ENCODE measurements at places on chromosomes 3 and 15.
A peak's percentile ranks its signal among the peaks of the same experiment; 100 is the strongest.

GRCh38 chr3:108487439-108487838 lies 23.0 kb downstream of the MYH15 start:
- DNase-seq = no peak

GRCh38 chr3:170465955-170466354 lies 47.3 kb downstream of the CLDN11 start:
- DNase-seq = peak; percentile 78

GRCh38 chr3:122628567-122628966 lies 51.1 kb downstream of the PARP15 start:
- no peak for DNase-seq

GRCh38 chr3:39186692-39187151 lies 5.7 kb downstream of the XIRP1 start:
- no peak for DNase-seq

DNA sequence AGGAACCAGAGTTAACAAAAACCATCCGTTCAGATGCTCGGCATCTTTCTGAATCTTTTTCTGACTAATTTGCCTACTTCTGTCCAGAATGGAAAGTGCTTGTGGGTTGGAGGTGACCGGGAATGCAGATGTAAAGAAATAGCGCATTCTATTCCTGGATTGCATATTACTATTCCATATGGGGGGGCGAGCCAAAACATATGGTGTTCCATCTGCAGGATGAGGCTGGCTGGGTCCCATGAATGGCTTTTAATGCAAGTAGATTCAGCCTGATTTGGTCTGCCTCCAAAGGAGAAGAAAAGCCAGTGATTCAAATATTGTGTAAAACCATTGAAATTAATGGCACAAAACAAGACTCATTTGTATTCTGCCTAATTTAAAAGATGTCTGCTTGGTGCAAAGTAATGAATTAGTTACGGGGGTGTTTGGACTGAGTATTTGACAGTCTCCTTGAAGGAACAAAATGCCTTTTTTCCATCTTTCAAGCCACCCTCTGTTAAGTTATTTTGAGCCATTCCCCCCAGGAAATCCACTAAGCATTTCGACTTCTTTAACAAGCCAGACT lies 99.0 kb downstream of the ST8SIA2 start:
- DNase-seq = no peak

GRCh38 chr3:41482134-41482533 lies 282.8 kb downstream of the CTNNB1 start:
- no peak for DNase-seq

DNA sequence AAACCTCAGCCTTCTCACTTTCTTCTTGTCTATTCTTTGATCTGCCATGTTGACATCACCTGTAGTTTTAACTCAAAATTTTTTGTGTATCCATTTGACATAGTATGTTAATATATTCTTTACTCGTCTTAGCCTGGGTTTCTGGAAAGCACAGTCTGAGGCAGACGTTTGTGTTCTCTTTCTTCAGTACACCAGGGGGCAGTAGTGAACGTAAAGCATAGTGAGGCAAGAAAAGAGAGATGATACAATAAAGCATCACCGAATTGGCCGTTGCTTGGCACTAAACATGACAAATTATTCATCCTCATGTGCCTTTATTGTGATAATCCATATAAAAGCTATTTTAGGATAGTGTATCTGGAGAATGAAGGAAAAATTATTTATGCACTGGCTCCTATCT lies 141.0 kb upstream of the MYRIP start:
- DNase-seq = peak; percentile 16

DNA sequence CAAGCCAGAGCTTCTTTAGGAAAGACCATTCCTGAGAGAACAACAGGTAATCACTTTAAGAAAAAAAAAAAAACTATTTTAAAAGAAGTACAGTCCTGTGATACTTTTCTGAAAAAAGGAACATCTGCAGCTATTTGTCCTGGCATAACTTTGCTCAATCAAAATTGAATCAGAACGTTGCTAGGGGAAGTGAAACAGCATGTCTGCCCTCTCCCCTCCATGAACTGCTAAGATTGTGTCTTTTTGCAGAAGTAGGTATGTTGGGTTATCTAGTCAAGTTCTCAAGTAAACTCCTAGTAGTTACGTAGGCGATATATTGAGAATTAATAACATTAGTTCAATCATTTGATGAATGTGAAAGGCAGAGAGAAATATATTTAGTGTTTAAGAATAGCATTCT lies 1013.3 kb downstream of the TUSC7 start:
- DNase-seq = no peak

GRCh38 chr3:127218454-127218922 lies 25.6 kb downstream of the PRR23E start:
- DNase-seq = no peak

DNA sequence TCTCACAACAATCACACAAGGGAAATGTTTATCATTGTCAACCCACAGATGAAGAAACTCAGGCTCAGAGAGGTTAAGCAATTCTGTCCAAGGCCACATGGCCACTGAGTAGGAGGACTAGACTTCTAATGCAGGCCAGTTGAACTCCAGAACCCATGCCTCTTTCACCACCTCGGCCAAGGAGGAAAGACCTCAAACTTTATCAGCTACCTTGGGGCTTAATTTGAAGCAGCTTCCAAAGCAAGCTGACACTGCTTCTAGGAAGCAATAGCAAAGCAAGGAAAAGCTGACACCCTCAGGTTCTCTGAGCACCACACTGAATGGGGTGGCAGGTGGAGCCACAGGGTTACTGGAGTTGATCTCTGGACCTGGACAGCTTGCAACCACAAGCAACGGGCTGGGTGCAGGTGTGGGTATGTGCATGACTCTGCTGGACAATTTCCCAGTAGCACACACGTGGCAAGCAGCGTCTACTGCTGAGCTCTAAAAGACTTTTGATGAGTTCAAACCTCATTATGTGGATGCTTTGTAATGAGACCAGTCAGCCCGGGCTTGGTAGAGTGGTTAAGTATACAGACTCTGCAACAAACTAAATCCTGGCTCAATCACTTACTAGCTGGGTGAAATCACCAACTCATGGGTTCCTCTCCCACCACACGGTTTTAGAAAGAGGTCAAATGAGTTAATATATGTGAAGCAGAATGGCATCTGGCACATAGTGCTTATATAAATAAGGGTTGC lies 23.1 kb downstream of the CCNL1 start:
- no peak for DNase-seq

GRCh38 chr15:63367390-63367789 lies 14.3 kb downstream of the CA12 start:
- DNase-seq = no peak

GRCh38 chr3:101070799-101071121 lies 77.5 kb upstream of the ABI3BP start:
- DNase-seq = no peak

- DNase-seq = no peak
Measured at GRCh38 chr3:165742351-165742750, 94.9 kb downstream of the BCHE start.

- no peak for DNase-seq
Measured at GRCh38 chr3:57065588-57065987, 5.1 kb downstream of the SPATA12 start.

DNA sequence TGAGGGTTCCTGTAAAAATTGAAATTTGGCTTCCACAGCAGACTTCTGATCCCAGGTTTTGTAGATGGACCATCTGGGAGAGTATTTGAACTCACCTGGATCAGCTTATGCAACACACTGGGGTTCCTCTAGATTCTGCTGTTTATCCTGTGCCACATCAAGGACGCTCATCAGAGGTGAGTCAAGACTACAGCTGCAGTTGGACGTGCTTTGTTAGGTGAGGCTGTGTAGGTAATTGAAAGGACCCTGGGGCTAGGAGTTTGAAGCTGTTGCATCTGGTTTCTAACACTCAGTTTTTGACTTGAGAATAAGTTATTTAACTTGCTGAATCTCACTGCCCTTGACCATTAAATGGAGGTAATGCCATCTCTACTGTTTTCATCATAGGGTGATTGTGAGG lies 394.2 kb downstream of the EDEM1 start:
- DNase-seq = no peak

DNA sequence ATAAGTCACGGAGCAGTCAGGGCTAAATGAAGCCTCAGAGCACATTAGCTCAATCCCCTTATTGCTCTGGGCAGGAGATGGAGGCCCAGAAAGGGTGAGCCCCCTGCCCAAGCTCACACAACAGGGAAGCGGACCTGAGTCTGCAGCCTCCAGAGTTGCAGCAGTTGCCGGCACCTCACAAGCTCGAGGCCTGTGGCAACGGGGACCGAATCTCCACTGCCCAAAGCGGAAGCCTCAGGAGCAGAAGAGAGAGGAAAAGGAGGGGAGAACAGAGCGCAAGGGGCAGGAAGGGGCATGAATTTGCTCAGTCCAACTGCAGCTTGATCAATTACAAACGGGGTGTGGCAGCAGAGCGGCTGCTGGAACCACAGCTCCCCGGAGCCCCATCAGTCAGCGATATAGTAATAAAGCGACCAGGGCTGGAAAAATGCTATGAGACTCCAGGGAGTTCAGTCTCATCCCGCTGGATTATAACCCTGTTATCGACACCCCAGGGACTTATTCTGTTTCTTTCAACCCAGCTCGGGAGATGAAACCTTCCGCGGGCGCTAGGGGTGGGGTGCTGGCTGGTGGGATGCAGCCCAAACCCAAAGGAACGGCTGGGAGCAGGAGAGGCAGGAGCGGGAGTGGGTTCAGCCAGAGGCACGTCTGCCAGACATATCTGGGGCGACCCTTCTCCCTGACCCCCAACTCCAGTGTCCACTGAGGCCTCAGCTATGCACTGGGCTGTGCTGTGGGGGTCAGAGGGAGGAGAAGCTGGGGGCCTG lies 219.7 kb upstream of the LINGO1 start:
- DNase-seq = no peak

DNA sequence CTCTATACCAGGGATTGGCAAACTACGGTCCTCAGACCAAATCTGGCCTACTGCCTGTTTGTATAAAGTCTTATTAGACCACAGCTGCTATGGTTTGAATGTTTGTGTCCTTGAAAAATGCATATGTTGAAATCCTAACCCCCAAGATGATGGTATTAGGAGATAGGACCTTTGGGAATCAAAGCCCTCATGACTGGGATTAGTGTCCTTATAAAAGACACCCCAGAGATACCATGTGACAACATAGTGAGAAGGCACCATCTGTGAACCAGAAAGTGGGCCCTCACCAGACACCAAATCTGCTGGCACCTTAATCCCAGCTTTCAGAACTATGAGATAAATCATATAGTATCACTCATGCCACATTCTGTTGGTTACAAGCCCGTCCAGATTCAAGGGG lies 7.4 kb downstream of the HMCES start:
- DNase-seq = no peak

DNA sequence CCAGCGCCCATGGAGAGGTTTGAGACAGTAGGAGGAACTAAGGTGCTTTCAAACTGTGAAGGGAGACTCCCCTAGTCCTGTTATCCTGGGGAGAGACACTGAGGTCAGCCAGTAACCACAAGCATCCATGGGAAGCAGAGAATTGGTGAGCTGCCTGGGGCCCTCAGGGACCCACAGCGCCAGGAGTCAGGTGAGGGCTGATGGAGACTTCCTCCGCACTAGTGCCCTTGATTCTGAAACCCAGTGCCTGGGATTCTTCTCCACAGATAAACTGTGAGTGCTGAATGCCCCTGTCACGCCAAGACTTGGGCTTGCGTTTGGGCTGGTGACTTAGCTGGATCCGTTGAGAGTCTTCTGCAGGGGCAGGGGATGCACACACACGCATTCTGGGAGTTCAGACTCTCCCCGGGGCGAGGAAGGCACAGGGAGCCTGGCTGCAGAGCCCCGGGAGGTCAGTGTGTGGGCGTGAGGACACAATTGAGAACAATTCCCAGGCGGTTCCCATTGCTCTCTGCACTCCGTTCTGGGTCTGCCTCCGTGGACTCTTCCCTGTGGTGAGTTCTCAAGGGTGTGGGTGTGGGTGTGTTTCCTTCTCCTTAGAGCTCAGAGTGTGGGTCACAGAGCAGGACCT lies 37.9 kb upstream of the SLCO2A1 start:
- DNase-seq = no peak

DNA sequence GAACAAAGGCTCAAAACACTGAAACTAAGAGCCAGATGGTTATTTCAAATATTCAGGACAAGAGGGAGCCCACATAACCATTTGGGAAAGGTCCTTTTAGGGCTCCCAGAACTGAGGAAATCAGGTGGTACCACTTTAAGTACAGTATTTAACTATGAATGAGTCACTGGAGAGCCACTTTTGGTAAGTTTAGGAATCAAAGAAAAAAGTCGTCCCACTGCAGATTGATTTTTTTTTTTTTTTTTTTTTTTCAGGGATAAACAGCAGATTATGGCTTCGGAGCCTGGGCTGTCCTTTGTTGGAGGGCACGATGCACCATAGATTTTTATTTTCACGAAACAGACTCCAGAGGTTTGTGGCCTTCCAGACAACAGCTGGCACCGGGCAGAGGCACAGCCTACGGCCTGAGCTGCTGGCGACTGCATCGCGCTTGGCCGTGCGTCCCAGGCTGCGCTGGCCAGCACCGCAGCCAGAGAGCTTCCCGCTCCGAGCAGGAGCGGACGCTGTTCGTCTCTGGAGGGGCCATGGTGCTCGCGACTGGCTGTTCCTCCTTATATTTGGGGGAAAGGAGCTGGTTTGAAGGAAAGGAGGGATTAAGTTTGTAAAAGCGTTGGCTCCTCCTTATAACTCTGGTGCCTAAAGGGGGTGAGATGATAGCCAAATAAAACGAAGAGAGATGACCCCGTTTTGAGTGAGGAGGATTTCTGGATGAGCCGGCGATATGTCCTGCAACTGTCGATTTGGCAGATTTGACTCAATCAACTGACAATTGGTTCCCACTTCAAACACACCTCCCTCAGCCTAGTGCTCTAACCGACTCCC lies 152.9 kb upstream of the GOLIM4 start:
- DNase-seq = no peak

DNA sequence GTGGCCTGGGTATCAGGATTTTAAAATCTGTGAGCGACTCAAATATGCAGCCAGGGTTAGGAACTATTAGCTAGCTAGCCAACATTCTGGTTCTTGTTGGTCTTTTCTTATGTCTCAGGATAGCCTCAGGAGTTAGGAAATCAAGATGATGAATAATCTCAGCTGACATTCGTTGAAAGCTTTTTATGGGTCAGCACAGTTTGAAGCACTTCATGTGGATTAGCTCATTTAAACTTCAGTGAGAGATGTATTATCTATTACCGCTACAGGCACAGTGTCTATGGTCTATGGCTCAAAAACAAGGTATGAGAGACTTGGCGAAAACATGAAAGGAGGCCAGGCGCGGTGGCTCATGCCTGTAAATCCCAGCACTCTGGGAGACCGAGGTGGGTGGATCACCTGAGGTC lies 187.5 kb upstream of the THRB start:
- no peak for DNase-seq

- DNase-seq = no peak
Measured at GRCh38 chr15:81955382-81956062, 90.3 kb downstream of the MEX3B start.
